ENCODE measurements at places on chromosomes 5 and 9.

DNA sequence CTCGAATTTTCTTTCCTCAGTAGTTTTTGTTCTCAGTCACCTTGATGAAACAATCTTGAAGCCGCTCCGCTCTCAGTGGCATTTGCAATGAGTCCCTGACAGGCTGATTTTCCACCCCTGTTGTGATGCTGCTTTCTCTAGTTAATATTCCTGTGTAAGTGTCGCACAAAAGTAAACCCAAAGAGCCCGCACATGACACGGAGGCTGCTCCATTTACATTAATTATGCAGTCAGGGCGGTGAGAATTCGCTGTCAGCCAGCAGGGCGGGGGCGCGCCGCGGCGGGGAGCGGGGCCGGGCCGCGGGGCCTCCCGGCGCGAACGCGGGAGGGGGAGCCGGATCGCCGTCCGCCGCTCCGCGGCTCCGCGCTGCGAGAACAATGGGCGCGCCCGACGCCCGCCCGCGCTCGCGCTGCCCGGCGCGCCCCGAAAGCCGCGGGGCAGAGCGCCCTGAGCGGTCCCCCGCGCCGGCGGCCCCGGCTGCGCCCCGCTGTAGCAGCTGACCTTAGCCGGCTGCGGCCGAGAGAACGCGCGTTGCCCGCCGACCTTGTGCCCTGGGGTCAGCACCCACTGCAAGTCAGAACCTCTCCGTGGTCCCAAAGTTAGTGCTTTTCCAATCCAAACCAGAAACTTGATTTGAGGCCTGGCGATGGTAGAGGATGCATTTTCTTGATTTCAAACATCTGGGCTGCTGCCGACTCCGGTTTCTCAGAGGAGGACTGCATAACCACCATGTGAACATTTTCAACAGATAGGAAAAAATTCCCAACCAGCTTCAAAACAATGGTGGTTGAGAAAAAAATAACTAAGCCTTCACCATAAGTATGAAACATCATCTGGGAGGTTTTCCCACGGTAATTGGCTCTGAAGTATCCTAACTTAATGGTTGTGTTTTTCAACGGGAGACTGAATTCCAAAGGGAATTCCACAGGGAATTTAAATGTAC lies 142.6 kb downstream of the PBX3 start:
- peak; percentile 63 for DNase-seq

- DNase-seq: peak; percentile 43
Observed at GRCh38 chr9:124392254-124392870, 22.9 kb downstream of the PSMB7 start.

- DNase-seq: no peak
Observed at GRCh38 chr9:134419684-134420076, 93.4 kb downstream of the RXRA start.

DNA sequence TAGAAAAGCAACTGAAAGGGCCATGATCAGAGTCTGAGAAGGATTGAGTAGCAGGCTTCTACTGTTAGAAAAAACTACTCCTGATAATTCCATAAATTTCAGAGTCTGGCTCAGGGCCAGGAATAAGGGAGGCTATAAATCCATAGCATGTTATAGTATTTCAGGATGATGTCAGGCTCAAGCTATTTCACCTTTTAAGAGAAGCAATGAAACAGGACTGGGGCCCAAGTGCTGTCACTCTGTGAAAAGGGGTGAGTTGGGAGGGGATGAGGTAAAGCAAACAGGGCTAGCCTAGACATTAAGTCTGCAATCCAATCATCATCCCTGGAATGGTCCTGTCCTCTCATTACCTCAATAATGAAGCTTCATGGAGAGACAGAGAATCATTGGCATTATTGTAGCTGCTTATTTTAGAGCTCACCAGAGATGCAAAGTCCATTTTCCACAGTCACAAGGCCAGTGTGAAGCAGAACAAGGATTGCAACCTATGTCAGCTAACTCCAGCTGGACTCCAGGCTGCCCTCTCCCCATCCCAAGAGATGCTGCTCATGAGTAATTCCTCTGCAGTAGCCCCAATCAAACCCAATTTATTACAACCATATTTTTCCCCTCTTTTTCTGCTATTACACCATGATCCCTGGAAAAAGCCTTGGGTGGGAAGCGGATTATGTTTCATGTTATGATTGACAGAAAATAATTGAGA lies 56.0 kb downstream of the PAPPA start:
- no peak for DNase-seq

- DNase-seq: no peak
Observed at GRCh38 chr9:89993678-89994630, 389.1 kb downstream of the GADD45G start.

- peak; percentile 50 for DNase-seq
Observed at GRCh38 chr9:4615251-4615650, 46.8 kb upstream of the PLPP6 start.

GRCh38 chr5:177530638-177531037 lies 13.9 kb upstream of the DDX41 start:
- no peak for DNase-seq

DNA sequence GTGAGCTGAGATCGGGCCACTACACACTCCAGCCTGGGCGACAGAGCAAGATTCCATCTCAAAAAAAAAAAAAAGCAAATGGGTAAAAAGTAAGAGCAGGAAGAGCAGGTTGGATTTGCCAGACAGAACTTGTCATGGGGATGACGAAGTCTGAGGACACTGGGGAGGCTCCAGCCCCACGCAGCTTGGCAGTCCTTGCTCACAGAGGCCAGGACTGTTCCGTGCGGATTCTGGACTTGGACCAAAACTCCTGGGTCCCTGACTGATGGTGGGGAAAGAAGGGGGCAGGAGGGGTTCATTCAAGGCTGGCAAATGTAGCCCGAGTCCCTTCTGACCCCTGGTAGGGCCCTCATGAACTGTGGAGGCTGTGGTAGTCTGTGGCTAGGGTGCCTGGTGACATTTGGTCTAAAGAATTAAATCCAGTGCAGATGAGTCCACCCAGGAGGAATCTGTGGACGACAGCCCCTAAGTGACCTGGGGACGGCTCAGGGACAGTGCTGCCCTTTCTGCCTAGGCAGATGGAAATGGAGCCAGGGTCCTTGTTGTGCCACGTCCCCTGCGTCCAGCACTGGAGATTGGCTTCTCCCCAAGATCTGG lies 3.1 kb downstream of the FGD3 start:
- DNase-seq: no peak

DNA sequence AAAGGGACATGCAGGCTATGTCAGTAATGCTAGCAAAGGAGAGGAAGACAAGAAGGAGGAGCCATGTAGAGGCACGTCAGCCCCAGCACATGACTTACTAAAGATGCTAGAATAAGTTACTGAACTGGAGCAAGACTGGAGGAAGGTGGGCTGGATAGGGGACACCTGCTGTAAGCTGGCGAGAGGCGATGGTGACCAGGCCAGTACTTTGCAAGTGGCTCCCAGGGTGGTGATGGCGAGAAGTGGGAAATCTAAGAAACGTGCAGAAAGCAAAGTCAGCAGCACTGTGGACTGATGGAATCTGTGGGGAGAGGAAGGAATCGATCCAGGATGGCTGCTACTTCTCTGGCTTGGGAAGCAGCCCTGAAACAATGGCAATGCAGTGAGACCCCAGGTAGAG lies 617.1 kb upstream of the ADAMTS16 start:
- DNase-seq: no peak

DNA sequence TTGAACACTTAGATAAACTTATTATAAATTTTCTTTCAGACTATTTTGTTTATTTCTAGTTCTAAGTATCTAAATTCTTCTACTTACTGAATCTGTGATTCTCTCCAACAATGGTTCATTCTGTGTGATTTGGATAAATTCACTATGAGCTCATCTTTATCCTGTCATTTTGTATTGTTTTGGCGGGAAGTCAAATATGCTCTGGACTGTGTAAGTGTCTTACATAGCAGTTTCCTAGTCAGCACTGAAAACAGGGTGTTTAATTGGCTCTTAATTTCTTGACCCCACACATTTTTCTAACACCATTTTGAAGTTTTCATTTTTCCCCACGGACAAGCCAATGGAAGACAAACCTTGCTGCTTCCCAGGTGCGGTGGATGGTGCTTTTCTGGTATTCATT lies 207.0 kb upstream of the ACO1 start:
- no peak for DNase-seq

- DNase-seq: peak; percentile 17
Observed at GRCh38 chr9:14103115-14103514, 210.8 kb downstream of the NFIB start.

GRCh38 chr9:132663117-132663516 lies 6.7 kb downstream of the DDX31 start:
- DNase-seq: no peak

DNA sequence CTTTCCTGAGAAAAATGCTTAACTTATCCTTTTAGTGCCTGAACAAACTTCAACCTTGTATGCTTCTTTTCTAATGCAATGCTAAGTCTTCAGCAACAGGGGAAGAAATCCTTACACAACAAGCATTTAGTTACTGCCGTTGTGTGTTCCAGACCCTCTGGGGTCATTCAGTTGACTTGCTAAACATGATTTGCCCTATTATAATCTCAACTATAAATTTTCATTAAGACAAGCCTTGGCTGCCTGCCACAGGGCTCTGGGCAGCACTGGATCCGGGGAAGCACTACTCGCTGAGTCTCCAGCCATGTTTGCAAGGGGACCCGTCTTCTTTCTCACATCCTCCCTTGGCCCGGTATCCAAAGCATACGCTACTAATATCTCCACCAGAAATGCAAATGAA lies 58.1 kb downstream of the PTCH1 start:
- no peak for DNase-seq

- no peak for DNase-seq
Observed at GRCh38 chr9:81578606-81579005, 110.7 kb downstream of the TLE1 start.

DNA sequence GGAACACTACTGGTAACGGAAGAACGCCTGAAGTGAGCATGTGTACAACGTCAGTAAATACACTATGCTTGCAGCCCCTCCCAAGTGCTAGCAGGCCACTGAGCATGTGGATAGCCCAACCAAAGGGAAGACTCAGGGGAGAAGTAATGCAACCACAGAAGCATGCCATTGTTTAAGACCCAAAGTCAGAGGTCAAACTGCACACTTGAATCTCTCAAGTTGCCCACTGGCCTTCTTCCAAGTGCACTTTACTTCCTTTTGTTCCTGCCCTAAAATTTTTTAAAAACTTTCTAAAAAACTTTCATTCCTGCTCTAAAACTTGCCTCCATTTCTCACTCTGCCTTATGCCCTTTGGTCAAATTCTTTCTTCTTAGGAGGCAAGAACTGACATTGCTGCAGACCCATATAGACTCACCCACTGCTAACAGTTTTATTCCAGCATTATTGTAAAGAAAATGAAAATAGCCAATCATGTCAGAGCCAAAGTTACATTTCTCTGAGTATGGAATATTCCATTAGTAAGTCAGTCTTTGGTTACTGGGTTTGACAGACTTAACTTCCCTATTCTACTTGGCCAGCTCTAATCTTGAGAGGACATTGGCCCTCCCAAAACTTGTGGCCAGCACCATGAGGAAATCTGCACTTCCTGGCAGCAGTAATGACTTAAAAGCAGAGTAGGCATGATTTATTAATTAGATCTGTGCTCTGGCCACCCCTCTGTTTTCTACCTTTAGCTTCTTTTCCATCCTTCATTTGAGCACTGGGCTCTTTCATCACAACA lies 76.9 kb downstream of the TSSK1B start:
- no peak for DNase-seq

GRCh38 chr5:134139891-134140469 lies 25.5 kb downstream of the TCF7 start:
- DNase-seq: no peak

DNA sequence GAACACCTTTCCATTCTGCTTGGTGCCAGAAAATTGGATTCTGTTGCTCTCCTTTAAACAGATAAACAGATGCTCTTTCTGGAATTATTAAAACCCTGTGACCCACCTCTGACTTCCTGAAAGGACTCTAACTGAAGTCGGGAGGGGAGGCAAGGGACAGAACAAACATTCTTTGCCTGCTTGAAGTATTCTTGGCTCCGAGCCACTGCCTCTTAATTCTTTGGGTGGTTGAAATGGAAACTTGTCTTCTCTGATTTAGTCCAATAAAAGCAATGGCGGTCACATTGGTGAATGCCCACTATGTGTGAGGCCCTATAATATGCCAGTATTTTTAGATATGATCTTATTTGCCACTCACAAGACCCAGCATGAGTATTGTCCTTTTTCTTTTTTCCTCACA lies 236.8 kb downstream of the SLIT3 start:
- DNase-seq: no peak

DNA sequence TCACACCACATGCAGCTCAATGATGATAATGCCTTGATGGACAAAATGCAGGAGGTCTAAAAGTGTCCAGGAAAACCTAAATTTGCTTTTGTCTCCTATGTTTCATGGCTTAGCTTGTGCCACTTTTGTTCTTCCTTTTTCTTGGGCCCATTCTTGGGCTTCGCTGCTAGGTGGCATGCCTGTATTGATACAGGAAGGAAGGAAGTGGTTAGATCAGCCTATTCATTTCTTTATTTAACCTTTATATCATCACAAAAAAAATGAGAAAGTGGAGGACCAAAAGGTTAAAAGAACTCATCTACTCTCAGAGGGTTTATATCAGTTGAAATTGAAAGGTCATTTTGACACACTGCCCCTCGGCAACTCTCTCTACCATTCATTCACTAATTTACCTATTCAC lies 260.2 kb downstream of the ARHGAP26 start:
- DNase-seq: no peak

GRCh38 chr5:67896930-67897313 lies 318.6 kb upstream of the PIK3R1 start:
- DNase-seq: no peak

GRCh38 chr5:147858565-147858964 lies 19.9 kb upstream of the SCGB3A2 start:
- no peak for DNase-seq

- DNase-seq: no peak
Observed at GRCh38 chr9:128169492-128169891, 9.4 kb downstream of the BBLN start.

- peak; percentile 34 for DNase-seq
Observed at GRCh38 chr9:129198319-129199043, 20.4 kb upstream of the IER5L start.

GRCh38 chr5:149792540-149793255 lies 62.6 kb downstream of the PPARGC1B start:
- DNase-seq: no peak

- DNase-seq: peak; percentile 76
Observed at GRCh38 chr5:169856571-169856970, 123.7 kb downstream of the INSYN2B start.

DNA sequence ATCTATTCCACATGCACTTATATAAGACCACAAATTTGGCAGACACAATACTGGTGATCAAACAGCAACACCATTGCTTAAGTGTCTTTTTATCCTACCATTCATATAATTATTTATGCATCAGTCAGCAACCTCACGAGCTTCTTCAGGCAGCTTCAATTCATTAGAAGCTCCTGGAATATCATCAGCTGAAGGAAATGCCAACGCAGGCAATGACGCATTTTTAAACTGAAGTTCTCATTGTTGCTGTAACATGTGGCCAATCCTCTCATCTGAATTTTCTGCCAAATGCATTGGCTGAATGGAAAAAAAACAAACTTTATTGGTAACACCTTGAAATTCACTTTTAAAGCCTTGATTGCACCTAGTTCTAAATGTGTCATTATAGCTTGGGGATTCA lies 376.4 kb upstream of the RGMB start:
- DNase-seq: peak; percentile 94

GRCh38 chr9:106619211-106619610 lies 243.8 kb upstream of the ZNF462 start:
- DNase-seq: no peak

All from fibroblast of gingiva (primary cell).